ENCODE measurements at places on chromosomes 1 and 21. TPM values are rescaled to one million over a fixed set of nuclear protein-coding genes. Genes with fewer than 3 reads are reported as not detected.

The TRAF3IP3 gene
- not detected for total RNA-seq

DNA sequence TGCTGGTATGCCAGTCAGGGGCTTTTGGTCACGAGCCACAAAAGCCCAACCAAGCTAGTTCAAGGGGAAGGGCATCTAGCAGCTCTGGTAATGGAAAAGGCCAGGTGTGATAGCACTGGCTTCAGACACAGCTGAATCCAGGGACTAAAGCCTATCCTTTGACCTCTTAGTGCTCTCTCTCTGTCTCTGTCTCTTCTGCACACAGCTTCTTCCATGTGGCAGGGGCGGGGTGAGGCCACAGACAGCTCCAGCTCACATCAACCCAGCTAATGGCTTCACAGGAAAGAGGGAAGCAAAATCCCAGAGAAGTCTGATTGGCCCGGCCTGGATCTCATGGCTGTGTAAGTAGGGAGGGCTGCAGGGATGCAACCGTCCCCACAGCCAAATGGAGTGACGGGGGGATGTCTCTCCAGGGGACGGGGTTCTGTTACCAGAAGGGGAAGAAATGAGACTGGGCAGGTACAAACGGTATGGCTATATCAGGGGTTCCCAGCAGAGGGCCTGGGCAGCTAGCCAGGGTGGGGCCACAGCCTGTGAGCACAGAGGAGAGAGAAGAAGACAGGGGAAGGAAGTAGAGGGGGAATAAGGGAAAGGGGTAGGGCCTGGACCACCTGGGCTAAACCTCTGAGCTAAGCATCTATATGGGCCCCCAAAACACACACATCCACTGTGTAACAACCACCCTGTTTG, 42.4 kb downstream of the FBXO2 start:
- no peak for DNase-seq

- DNase-seq = no peak
Measured at GRCh38 chr1:39407896-39408640, 83.4 kb upstream of the BMP8A start.

The PM20D1 gene
- not detected for total RNA-seq

- no peak for DNase-seq
Measured at GRCh38 chr1:167084757-167085156, 5.4 kb downstream of the GPA33 start.

The CGN gene
- total RNA-seq = 32.6 TPM

DNA sequence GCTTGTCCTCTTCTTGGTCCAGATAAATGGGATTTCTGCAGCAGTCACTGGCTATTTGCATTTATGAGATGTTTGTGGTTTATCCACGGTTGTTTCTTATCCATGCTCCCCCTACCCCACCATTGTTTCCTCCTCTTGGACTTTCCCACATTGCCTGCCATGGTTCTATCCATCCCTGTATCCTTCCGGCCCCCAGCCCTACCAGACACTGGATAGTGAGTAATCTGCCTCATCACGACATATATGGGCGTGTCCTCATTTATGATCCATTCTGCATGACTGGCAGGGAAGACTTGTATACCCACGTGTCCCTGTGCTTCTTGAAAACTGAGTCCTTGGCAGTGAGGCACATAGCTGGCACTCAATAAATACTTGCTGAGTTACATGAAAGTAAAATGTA, 40.1 kb downstream of the CACNA1S start:
- no peak for DNase-seq

DNA sequence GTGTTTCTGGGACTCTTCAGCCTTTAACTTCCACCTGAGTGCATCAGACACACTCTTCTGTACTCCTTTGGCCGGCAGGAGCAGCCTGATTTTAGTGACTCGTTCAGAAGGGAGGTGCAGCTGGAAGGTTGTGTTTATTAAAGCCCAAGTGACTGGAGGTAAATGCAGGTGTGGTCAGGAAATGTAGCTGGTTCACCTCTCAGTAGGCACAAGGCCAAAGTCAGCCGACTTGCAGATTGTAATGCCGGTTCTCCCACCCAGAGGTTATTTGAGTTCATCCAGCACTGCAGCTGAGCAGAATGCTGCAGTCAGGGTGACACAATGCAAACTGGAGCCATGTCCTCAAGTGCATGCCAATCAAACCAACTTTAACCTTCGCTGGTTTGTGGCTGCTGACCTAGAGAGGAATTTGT, 91.5 kb downstream of the SPATA46 start:
- no peak for DNase-seq

- DNase-seq = peak; percentile 39
Measured at GRCh38 chr1:42154685-42155084, 1.5 kb downstream of the GUCA2B start.

GRCh38 chr1:40162753-40163441, 1.7 kb downstream of the RLF start:
- DNase-seq = no peak

The PTGFRN gene
- total RNA-seq = 41.7 TPM

Data from endodermal cell (in vitro differentiated cells).